Mesendoderm (in vitro differentiated cells): ENCODE measurements at places on chromosomes 11 and 22.
A peak's percentile ranks its signal among the peaks of the same experiment; 100 is the strongest.

DNA sequence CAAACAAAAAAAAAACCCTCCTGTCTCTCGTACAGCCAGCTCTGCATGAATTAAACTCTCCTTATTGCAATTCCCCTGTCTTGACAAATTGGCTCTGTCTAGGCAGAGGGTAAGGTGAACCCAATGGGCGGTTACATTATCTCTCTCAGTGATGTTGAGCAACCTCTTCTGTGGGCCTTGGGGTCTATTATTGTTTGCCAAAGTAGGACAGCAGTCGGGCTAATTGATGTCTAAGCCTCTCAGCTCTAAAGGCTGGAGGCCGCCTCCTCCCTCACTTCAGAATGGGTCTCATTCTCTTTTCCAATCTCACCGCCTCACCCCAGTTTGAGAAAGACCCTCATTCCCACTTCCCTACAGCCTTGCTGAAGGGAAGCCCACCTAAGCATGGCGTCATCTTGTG lies 1.3 kb upstream of the SLC25A45 start:
- DNase-seq: no peak

DNA sequence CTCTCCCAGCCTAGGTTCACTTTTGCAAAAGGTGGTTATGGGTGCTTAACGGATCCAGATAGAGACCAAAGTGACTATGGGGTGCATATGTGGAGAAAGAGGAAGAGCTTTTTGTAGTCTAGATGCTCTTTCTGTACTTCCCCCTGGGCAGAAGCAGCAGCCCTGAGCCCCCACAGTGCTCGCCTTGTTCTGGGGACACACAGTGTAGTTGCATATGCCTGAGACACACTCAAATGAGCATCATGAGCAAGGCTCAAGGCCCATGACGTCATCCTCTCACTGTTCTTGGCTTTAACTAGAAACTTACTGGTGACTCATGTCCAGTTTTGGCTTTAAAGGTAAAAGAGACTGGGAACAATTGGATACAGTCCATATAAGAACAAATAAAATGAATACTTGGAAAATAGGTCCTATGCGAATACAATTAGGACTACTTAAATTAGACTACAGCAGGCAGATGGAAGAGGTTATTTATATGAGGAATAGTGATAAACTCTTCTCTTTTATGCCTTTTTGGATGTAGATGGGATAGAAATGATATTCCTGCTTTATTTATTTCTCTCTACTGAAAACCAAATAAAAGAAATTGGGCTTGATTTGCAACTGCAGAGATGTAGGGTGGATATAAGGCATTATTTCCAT lies 20.1 kb upstream of the PEX26 start:
- no peak for DNase-seq

GRCh38 chr11:16881074-16881709 lies 133.0 kb downstream of the PLEKHA7 start:
- peak; percentile 82 for DNase-seq

GRCh38 chr11:62974848-62975522 lies 9.8 kb downstream of the SLC22A6 start:
- DNase-seq: peak; percentile 59
